ENCODE measurements at places on chromosomes 5 and 9.

DNA sequence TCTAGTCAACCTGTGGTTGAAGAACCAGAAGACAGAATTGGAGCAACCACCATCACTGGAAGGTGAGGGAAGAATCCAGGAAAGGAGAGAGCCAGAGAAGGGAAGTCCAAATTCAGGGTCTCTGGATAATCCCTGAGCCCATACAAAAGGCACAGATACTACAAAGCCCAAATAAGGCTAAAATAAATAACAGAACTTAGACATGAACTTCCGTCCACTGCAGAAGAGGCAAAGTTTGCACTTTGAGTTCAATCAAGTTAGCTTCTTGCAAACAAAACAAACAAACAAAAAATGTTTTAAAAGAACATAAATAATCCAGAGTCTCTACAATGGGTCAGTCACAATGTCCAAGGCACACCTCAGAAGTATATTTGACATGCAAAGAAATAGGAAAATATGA is 21.0 kb downstream of the CFAP77 start:
- DNase-seq = no peak

DNA sequence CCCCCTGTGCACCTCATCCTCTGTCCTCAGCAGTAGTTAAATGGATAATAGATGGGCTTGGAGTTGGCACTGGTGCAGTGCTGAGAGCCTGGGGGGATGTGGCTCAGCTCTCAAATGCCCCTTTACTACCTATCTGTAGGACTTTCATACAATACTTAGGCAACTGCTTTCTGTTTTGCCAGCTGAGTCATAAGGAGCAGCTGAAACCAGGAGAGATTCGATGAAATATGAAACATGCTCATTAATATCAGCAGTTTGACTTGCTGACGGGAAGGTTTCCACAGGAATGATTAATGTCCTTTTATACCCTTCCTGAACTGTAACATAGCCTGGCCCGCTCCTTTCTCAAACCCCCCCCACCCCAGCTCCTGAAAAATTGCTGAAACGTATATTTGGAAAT is 142.6 kb downstream of the SAXO1 start:
- DNase-seq = no peak

GRCh38 chr5:96582343-96582742 is 79.8 kb upstream of the CAST start:
- DNase-seq = no peak

DNA sequence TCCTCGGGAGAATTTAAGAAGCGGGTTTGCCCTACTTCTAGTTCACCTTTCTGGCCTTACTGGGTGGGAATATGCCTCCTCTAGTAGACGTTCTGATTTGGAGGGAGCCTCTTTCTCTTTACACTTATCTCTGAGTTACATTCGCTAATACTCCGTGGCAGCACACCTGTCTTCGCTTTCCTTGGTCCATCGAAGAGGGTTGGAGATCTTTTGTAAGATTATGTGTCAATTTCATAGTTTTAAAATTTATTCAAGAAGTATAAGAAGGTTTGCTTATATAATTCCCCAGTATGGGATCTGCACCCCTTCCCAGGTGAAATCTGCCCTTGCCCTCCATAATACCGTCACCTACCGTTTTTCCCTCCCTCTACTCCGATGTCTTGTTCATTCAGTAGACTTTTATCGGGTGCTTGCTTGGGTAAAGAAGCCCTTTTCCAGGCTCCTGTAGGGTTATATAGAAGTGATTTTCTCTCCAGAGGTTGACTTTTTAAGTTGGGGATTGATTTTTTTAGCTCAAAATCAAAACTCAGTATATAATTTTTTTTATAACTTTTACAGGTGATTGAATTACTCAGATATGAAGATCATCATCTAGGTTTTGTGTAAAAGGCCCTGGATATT is 1.1 kb downstream of the GPBP1 start:
- no peak for DNase-seq

GRCh38 chr5:57478826-57479225 is 3.8 kb downstream of the ACTBL2 start:
- no peak for DNase-seq

DNA sequence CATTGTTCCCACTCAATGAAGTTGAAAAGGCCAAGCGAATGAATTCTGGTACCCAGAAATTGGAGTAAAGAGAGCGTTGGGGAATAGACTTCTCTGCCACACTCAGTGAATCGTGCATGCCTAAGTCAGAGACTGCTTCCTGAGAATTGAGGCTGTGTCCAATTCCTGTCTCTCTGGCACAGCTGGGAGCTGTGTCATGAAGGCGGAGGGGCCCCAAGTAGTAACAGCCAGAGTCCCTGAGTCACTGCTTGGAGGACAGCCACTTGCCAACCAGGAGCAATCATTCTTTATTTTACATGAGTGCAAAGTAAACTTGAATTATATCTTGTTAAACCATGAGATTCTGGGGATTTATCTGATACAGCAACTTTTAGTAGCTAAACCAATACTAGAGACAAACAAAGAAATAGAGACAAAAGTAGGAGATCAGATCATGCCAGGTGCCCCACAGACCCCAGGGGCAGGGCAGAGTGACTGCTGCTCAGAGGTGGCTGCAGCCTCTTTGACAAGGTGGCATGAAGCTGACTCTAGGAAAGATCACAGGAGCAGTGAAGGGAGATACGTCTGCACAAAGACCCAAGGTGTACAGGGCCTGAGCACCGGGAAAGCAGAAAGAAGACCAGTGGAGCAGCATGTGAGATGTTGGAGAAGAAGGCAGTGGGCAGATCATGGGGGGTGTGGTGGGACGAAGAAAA is 246.0 kb downstream of the GADD45G start:
- DNase-seq = no peak

DNA sequence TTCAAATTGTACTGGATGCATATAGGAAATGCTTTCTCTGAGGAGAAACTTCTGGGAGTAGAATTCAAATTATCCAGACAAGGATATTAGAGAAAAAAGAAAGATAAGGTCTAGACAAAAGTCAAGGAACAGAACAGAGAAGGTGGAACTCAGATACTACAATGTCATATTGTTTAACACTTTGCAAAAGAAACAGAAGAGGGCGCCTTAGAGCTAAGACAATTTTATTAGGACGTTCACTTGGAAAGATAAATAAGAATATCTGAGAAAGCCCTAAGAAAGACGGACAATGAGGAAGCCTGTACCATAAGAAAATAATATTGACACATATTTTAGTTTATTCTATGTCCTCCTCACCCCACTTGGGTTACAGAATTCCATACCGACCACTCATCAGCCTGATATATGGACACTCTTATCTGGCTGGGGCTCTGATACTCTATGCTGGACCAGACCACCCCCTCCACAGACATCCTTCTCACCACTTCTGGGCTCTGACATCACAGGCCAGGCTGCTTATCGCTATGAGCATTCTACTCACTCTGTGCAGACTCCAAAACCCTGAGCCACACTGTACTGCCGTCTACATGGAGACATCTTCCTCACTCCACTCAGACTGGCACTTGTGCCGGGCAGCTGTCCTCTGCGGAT is 9.1 kb upstream of the AK3 start:
- DNase-seq = no peak

- DNase-seq = no peak
These were observed 101.5 kb upstream of the RAI14 start for GRCh38 chr5:34554641-34555040.

DNA sequence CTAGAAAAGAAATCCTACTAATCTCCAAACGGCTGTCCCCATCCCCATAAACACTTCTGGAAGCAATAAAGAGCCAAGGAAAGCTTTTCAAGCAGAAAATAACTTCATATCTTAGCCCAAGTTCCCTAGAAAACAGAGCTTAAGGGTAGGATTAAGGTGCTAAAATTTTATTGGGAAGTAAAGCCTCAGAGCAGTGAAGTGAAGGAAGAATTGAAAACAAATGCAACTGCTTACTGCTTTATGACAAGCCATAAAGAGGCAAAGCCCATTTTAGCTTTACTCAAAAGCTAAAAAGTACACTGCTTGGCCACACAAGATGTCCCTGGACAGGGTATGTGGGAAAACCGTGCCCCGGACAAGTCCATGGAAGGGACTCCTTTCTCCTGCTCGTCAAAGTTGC is 59.7 kb downstream of the APTX start:
- DNase-seq = no peak
